GM10248 (cell line): ENCODE measurements at places on chromosomes 3 and 15.

DNA sequence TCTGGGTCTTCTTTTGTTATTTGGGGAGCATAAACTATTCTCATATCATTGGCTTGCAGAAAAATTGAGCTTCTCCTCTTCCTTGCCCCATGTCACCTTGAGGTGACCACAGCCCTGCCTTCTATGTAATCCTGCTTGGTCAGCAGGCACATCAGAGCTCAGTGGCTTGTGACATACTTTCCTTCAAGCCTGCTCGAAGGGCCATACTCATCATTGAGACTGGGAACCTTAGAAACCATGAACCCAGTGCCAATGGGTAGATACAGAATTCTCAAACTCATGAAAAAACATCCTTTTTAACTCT lies 3.7 kb upstream of the CCR2 start:
- DNase-seq = no peak

DNA sequence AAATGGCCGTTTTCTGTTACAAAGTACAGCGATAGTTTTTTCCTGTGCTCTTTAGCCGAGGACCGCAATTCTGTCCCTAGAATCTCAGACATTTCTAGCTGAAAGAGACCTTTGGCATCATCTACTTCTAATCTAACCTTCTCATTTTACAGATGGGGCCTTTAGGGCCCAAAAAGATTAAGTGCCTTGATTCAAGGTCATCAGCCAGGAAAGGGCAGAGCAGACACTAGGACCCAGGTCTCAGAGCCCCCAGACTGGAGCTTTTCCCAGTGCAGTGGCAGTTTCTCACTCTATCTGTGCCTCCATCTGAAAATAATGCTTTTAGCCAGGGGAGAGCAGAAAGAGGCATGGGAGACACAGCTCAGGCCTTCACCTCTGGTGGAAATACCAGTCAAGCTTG lies 20.6 kb downstream of the ABHD2 start:
- DNase-seq = no peak

DNA sequence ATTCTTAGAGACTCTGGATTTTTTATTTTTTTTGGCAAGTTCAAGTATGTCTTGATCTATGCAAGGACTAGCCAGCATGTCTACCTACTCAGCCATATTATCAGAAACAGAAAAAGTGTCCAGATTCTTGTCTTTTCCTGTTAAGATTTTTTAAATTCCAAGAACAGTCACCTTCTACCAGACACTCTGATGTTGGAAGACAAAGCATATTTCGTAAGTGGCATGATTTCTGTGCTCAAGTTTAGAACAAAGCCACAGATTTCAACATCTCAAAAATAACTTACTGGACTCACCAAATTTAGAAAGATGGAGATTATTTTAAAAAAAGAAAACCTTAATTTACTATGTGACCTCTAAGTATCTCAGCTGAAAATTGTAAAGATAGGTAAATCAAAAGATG lies 61.9 kb downstream of the GOLGA6L7 start:
- DNase-seq = no peak

- DNase-seq = no peak
These were observed 201.5 kb upstream of the RBMS3 start for GRCh38 chr3:29079358-29079757.

DNA sequence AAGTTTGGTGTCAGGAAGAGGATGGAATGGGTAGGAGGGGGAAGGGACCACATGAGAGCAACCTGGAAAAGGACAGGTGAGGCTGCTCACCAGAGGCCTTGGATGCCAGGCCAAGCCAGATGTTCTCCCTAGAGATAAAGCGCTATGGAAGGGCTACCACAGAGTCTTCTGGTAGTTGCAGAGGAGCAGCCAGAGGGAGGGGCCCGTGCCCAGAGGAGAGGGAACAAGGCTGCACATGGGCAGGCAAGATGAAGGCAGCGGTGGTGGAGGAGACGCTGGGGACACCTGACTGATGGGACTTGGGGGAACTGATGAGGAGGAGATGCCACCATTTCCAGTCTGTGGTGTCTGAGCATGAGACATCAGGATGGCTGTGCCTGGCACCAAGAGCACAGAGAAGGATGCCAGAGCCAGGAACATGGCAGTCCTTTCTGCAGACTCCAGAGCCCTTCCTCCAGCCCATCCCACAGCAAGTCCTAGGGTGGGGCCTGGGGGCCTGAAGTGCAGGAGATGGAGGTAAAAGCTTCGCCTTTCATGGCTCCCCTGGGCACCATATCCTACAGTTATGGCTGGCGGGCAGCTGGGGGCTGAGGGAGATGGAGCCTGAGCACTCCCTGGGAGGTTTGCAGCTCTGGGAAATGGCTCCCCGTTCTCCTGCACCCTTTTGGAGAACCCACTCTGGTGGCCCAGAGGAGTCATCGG lies 103.0 kb downstream of the ETFA start:
- DNase-seq = no peak

GRCh38 chr3:179526989-179527391 lies 35.7 kb upstream of the ACTL6A start:
- no peak for DNase-seq

DNA sequence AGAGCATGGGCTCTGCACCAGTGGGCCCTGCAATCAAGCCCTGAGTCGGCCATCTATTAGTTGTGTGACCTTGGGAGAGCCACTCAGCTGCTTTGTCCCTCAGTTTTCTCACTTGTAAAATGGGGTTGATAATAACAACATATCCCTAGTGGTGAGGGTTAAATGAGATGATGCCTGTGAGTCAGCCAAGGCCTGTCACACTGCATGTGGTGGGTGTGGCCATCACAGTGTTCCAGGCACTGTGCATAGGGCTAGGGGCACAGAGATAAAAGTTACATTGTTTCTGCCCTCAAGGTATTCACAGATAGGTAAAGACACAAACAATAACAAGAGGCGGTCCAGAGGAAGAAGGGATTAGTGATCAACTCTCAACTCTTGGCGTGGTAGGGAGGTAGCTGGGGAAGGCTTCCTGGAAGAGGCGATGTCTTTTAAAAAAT lies 19.5 kb downstream of the SMAD6 start:
- no peak for DNase-seq

GRCh38 chr3:68447885-68448284 lies 484.5 kb downstream of the TAFA4 start:
- DNase-seq = no peak

- DNase-seq = peak; percentile 50
These were observed 9.1 kb downstream of the MRPS11 start for GRCh38 chr15:88476635-88477060.

DNA sequence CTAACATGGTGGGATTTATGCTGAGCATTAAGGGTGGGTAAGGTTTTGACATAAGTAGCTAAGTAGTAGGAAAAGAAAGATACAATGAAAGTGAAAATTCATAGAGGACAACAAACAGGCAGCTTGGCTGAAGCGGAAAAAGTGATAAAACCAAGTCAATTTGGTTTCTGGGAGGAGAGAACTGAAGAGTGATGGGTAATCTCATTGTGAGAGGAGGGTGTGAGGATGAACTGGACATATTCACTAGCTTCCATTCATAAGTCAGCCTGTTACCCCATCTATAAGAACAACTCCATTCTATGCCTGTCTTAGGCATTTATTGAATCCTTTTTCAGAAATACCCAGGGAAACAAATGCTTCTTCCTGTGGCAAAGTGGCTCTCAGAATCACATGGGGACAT lies 67.1 kb upstream of the BBX start:
- DNase-seq = no peak

- DNase-seq = no peak
These were observed 16.5 kb upstream of the PLOD2 start for GRCh38 chr3:146177519-146177918.

DNA sequence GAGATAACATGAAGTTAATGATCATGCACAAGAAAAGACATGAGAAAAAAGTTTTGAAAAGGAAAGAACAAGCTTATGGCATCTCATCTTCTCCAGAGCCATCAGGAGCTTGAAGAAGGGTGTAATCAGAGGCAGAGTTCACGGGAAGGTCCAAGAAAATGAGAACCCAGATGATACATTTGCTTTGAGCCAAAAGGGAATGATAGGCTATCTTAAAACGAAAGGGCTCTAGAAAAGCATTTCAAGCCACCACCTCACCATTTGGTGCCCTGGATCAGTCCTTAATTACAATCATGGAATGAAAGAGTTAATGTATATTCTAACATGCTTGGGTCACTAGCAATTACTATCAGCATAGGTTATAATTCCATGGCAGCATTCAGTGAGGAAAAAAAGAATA lies 781.8 kb downstream of the ROBO1 start:
- DNase-seq = no peak

GRCh38 chr3:170117134-170117533 lies 64.4 kb downstream of the PHC3 start:
- DNase-seq = no peak

DNA sequence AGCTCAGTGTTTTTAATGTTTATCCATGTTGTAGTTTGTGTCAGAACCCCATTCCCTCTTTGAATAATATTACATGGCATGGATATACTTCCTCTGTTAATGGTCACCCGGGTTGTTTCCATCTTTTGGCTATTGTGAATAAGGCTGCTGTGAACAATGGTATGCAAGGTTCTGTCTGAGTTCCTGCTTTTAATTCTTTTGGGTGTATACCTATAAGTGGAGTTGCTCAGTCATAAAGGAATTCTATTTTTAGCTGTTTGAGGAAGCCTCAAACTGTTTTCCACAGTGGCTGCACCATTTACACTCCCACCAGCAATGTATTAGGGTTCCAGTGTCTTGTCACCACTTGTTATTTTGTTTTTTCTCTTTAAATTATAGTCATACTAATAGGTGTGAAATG lies 99.6 kb downstream of the SLC25A26 start:
- no peak for DNase-seq

DNA sequence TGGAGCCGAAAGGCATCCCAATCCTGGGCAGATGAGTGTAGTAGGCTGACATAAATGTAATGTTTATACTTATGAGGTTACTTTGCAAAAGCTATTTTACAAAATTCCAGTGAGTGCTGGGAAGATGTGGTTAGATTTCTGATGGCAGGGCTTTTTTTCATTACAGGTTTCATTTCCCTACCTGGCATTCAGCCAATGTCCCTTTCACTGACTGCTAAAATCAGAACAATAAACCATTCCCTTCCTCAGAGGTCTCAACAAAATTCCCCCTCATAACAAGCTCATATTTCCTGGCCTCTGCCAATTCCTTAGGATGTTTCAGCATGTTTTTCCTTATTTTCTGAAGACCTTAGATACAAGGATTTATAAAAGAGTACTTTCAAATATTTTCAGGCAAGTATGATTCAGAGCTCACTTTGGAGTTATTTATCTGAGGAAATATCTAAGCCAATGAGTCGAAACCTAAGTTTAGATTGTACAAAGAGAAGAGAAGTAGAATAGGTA lies 40.9 kb upstream of the CCDC80 start:
- no peak for DNase-seq

- no peak for DNase-seq
These were observed 33.5 kb downstream of the TRPM1 start for GRCh38 chr15:31067890-31068603.

DNA sequence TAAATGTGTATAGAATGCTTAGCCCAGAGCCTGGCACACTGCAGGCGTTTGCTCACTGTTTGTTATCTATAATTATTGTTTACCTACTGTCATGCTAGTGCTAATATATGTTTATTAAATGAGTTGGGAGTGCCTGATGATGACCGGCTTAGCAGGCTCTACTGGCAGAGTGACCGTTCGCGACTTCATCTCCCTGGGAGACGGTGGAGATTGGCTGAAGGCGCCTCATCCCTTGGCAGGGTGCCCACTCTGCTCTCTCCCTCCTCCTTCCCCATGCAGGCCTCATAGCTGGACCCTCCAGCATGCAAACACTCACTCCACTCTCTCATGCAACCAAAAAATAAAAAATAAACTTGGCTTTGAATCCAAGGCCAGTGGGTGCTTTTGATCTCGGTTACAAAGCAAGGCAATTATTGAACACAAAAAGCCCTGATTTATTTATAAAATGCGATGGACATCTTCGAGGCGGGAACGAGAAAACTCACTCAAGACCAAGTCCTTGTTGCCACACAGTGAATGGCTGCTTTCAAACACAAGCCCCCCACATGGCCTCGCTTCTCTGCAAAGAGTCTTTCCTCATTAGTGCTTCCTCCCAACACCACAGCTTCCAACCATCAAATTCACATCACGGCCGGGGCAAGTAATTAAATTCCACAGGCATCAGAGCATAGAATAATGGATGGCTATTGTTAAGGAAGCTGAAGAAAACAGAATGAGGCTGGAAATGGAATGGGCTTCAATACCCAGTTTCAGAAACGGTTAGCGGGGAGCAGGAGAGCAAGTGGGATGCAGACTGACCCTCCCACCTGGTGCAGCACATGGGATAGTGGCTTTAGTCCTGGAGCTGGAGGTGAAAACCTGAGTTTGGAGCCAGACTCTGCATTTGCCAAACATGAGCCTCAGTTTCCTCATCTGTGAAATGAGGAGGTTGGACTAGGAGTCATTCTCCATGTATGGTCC lies 135.7 kb upstream of the RAD18 start:
- no peak for DNase-seq

- no peak for DNase-seq
These were observed 909.2 kb upstream of the EPHA6 start for GRCh38 chr3:95905182-95905581.

GRCh38 chr3:110900576-110900975 lies 171.0 kb upstream of the NECTIN3 start:
- no peak for DNase-seq

DNA sequence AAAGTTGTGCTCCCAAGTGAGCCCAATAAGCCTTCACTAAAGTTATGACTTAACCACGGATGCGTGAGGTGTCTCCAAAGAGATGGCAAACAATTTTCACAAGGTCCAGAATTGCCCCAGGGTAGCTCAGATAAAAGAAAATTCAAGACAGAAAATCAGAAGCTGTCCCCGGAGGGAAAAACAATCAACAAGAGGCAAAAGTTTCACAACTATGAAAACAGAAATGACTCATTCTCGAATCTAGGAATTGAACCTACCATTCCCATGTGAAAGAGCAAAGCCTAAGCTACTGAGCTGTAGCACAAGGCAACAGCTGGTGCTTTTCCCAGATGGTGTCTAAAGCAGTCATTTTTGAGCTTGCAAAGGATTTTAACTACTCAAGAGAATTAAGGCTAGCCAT lies 33.5 kb upstream of the MKRN3 start:
- DNase-seq = no peak

- no peak for DNase-seq
These were observed 35.7 kb upstream of the TMOD3 start for GRCh38 chr15:51793521-51794305.

GRCh38 chr3:195546130-195546560 lies 3.0 kb upstream of the PPP1R2 start:
- DNase-seq = no peak

DNA sequence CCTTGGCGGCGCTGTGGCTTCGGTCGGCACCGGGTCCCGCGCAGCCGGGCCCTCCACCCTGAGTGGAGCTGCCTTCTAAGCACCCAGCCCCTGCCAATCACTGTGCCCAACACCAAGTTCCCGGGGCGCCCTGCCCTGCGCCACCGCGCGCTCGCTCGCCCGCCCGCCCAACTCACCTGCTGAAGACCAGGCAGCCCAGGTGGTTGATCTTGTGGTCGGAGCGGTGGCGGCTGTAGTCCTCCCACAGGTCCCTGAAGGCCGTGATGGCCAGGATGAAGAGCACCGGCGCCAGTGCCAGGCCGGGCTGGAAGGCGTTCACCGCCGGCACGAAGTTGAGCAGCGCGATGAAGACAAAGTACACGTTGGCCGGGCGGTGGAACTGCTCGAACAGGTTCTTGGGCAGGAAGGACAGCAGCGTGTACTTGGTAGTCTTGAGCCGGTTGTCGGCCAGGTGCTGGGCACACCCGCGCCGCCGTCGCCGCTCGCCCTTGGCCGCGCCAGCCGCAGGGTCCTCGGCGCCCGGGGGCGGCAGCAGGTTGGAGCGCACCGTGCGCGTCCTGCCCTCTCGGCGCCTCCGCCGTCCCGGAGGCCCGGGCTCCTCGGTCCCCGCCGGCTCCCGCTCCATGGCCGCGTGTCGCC lies 536 bp downstream of the ATP10A start:
- DNase-seq = no peak

GRCh38 chr3:130310109-130310508 lies 35.4 kb upstream of the COL6A5 start:
- no peak for DNase-seq
